ENCODE measurements at places on chromosomes 16 and 17.

DNA sequence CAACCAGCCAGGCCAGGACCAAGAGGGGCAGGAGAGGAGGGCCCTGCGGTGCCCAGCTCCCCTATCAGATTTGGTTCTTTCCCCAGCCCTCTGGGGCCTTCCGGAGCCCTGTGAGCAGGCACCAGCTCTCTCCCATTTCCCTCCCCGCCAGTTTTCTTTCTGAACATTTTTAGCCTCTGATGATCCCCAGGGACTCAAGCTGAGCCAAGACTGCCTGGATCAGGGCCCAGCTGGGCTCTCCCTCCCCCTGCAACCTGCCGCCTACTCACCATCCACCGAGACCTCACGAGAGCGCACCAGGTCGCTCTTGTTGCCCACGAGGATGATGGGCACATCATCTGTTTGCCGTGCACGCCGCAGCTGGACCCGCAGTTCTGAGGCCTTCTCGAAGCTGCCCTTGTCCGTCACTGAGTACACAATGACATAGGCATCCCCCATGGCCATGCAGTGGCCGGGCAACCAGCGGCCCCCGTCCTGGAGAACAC lies 2.0 kb downstream of the RRAD start:
- no peak for DNase-seq

DNA sequence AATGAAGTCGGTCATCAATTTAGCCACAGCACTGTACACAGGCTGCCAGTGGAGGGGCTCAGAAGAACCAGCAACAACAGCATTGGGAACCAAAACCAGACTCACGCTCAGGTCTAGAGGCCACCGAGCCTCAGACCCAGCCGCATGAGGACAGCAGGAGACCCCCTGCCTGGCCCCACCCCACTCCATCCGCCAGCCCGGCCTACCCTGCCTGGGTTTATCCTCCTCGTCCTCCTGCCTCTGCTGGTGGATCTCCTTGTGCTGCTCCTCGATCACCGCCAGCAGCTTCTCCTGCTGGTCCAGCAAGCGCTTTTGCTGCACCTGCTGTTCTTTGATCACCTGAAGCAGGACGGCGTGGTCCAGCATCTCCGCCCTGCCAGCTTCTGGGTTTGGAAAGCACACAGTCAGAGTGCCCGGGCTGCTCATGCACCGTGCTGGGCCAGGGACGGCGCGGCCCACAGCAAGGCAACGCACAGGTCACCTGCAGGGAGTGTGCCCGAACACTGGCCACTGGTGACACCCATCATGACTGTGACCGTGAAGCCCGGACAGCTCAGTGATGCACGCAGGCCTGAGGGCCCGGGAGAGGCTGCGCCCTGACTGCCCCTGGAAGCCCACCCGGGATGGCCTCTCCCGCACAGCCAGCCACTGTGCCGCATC lies 7.7 kb downstream of the NDUFAF8 start:
- no peak for DNase-seq

- DNase-seq, result no peak
Measured at GRCh38 chr17:45905814-45906213, 11.5 kb downstream of the MAPT start.

GRCh38 chr16:17798716-17799115 lies 328.0 kb upstream of the XYLT1 start:
- no peak for DNase-seq

GRCh38 chr17:30274887-30275286 lies 16.9 kb downstream of the BLMH start:
- DNase-seq, result no peak

GRCh38 chr17:7477392-7478275 lies 1.8 kb downstream of the ZBTB4 start:
- DNase-seq, result no peak

DNA sequence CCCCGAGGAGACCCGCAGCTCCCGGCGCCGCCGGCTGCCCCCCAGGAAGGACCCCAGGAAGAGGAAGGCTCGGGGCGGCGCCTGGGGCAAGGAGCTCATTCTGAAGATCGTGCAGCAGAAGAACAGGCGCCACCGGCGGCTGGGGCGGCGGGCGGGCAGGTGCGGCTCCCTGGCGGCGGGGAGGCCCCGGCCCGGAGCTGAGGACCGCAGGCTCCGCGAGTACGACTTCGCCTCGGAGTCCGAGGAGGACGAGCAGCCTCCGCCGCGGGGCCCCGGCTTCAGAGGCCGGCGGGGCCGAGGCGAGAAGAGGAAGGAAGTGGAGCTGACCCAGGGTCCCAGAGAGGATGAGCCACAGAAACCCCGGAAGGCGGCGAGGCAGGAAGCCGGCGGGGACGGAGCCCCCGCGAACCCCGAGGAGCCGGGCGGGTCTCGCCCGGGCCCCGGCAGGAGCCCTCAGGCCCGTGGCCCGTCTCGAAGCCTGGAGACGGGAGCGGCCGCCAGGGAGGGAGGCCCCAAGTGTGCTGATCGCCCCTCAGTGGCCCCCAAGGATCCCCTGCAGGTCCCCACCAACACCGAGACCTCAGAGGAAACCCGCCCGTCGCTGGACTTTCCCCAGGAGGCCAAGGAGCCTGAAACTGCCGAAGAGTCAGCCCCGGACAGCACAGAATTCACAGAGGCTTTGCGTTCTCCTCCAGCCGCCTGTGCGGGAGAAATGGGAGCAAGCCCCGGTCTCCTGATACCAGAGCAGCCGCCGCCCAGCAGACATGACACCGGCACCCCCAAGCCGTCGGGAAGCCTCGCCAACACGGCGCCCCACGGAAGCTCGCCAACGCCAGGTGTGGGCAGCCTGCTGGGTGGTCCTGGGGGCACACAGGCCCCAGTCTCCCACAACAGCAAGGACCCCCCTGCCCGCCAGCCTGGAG lies 22.3 kb upstream of the ZFPM1 start:
- peak; percentile 59 for DNase-seq

GRCh38 chr17:28716740-28717577 lies 709 bp downstream of the RAB34 start:
- peak; percentile 55 for DNase-seq

- no peak for DNase-seq
Measured at GRCh38 chr16:10067406-10067805, 114.8 kb downstream of the GRIN2A start.

- no peak for DNase-seq
Measured at GRCh38 chr17:64133546-64134215, 3.7 kb upstream of the ERN1 start.

GRCh38 chr16:78720416-78720815 lies 621.0 kb downstream of the WWOX start:
- DNase-seq, result no peak

GRCh38 chr16:73711406-73712080 lies 585.1 kb upstream of the PSMD7 start:
- DNase-seq, result peak; percentile 37

DNA sequence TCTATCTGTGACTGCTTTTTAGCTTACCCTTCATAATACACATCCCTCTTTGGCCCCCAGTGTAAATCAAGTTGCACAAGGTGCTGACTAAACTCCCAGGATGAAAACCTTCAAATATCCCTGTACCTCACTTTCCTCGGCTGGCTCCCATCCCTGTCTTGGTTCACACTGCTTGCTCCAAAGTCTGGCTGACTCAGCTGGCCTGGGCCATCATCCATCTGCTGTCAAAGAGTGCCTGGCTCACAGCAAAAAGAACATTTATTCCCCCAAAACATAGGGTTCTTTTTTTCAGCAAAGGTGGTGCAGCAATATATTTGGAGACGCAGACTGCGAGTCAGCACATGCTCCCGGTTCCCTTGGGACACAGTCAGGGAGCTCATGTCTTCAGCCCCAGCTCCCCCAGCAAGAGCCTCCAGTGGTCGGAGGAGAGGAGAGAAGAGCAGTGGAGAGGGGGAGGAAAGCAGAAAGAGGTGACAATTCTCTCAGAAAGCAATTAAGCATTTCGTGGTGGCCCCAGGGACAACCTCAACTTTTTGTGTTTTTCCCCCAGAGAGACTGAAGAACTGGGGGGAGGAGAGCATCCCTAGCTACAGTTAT lies 26.1 kb downstream of the GPR142 start:
- DNase-seq, result no peak

DNA sequence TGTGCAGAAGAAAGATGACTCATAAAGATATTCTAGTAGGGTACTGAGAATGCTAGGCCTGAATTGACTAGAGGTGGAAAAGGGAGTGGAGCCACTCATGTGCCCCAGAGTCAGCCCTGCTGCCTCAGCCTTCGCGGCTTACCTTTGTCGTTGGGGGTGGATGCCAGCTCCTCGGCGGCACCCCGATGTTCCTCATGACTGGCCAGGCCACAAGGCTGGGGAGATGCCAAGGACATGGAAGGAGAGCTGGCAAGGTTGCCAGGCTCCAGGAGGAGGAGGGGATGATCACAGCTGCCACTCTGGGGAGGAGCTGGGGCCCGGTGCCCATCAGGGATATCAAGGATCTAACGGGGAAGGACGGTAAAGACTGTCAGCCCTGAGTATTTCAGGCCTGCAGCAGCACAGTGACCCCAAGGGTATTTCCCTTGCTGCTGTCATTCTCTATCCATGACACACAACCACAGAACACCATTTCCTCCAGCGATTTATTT lies 9.7 kb upstream of the SLC35B1 start:
- no peak for DNase-seq

DNA sequence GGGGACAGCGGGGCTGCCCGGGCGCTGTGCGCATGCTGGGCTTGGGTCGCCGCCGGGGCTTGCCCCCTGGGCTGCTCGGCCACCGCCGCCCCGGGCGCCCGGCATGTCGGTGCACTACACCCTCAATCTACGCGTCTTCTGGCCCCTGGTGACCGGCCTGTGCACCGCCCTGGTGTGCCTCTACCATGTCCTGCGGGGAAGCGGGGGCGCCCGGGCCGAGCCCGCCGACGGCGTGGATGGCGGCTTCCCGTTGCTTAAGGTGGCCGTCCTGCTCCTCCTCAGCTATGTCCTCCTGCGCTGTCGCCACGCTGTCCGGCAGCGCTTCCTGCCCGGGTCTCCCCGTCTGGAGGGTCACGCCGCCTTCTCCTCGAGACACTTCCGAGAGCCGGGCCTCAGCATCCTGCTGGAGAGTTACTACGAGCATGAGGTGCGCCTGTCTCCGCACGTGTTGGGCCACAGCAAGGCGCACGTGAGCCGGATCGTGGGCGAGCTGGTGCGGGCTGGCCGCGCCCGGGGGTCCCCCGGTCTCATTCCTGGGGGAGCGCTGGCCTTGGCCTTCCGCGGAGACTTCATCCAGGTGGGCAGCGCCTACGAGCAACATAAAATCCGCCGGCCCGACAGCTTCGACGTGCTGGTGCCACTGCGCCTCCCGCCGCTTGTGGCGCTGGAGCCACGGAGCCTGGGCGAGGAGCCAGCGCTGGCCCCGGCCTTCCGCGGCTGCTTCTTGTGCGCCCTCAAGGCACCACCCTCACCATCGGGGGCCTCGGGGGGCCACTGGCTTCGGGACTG lies 789 bp downstream of the ITPRIPL2 start:
- DNase-seq, result peak; percentile 56

- no peak for DNase-seq
Measured at GRCh38 chr16:21338537-21339268, 60.6 kb upstream of the CRYM start.

DNA sequence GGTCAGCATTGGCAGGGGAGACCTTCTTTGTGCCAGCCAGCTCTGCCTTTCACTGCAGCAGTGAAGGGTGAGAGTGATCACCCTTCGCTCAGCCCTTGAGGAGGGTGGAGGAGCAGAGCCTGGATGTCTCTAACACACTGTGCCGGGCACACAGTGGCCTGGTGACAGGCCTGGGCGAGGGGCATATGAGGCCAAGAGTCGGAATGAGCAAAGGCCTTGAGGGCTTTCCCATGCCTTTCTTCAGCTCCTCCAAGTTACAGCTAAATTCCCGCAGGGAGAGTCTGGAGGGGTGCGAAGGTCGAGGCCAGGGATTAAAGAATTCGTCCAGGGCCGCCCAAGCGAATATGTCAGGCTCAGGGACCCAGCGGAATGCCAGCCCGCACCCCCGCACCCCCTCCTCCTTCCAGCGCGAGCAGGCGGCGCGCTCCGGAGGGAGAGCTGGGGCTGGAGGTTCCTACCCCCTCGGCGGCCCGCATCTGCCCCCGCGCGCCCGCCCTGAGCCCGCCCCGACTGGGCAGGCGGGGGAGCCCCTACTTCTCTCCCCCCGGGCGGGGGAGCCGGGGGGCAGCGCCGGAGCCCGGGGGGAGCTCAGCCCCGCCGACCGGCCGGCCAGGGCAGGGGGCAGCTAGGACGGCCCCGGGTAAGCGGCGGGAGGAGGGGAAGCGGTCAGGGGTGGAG lies at the start of gene RASL10B:
Gene RASL10B (plus strand): TSS at position 401 of the 678 bp plus-strand sequence. CDS start 3,546 bp downstream, outside the sequence.
- peak; percentile 80 for DNase-seq

DNA sequence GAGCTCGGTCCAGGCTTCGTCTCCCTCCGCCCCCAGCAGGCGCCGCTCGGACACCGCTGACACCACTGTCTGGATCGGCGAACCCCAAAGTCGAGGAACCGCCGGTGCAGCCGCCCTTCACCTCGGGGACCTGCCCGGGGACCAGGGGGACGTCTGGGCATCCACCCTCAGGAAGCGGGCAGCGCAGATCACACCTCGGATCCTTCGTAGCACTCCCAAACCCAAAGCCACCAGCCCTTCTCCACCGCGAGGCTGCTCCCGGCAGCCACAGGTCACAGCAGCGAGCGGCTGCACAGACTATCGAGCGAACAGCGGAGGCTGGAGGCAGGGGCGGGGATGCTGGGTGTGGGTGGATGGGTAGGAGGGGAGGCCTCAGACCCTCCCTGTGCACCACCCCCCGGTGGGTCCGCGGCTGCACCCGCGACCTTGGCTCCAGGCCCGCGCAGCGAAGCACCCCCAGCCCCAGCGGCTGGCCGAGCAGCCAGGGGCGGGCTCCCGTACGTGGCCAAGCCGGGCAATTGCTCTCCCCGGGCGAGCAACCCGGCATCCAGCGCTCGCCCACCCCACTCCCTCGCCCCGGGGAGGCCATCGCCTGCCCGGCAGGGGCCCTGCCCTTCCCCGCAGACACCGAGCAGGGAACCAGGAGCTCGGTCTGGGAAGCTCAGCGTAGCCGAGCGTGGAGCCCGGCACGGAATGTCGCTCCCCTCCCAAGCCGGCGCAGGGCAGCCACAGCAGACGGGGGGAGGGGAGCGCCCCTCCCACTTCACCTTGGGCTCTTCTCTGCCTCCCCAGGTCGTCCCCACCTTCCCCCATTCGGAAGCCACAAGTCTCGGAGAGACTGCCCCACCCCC lies 1.0 kb downstream of the SDK2 start:
- DNase-seq, result peak; percentile 47

- no peak for DNase-seq
Measured at GRCh38 chr16:52283018-52283417, 263.9 kb downstream of the TOX3 start.

GRCh38 chr17:69187294-69187693 lies 41.3 kb downstream of the ABCA10 start:
- DNase-seq, result no peak

- DNase-seq, result no peak
Measured at GRCh38 chr16:57036945-57037344, 47.6 kb downstream of the NLRC5 start.

Measured in WTC11 (cell line).